ENCODE measurements at places on chromosomes 2 and 18.

DNA sequence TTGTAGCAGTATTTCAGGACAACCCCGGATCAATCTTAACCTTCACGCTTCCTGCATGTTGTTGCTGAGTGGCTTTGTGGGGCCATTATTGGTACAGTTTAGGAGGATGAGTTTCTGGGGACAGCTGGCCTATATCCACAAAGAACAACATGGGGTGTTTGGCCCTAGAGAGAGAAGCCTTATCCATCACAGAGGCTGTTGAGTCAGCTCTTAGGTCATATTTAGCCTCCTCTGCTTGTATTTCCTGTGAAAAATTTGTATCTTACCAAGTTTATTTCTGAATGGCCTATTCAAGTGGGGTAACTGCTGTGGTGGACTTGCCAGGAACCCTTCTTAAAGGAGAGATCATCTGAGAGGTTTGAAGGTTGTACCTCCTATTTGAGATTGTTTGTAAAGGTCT, 77.6 kb downstream of the MAP4K4 start:
- DNase-seq: no peak

GRCh38 chr2:196245378-196246140, 74.2 kb upstream of the STK17B start:
- DNase-seq: no peak

GRCh38 chr2:71934595-71935261, 212.9 kb downstream of the CYP26B1 start:
- no peak for DNase-seq

DNA sequence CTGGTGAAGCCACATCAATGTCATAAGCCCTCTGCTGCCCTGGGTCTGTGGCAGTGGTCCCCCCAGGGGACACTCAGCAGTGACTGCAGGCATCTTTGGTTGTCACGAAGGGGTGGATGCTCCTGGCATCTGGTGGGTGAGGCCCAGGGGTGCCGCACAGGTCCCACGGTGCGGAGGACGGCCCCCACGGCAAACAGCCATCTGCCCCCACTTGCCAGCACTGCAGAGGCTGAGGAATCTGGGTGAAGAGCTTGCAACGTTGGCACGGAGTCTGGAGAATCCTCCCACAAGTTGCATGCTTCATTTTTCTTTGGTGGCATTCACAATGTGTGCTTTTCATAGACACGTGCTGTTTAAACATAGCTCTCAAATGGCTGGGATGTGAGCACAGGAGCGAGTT, 105.1 kb upstream of the PXDN start:
- DNase-seq: no peak

DNA sequence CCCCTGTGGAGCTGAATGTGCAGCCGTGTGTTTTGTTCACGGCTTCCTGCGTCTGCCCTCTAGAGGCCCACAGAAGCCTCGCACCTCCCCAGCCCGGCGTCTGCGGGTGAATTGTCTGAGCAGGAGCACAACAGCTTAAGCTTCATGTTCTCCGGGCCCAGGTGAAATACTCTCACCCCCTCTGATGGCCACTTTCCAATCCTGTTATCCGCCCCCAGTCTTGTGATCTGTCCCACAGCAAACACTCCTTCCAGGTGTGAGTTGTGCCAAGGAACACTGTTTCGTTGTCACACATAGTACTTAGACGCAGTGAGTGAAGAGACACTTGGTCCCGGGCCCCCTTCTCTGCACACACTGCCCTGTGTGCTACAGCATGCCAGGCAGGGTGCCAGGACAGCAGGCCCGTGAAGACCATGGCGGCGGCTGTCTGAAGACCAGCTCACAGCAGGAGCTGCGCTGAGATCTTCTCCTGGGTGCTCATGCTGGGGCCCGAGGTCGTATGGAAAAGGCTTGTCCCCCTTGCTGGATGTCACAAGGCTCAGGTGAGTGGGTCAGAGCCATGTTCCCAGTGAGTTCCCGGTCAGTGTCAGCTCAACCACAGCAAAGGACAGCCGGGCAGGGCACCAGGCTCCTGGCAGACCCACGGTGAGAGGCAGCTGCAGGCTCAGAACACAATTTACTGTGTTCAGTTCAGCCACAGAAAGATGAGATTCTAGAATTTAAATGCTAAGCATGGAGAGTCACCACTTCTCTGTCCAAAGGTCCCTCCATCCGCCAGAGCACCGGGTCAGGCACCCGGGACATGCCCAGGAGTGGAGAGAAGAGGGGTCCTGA, 6.8 kb upstream of the PXDN start:
- DNase-seq: peak; percentile 87

DNA sequence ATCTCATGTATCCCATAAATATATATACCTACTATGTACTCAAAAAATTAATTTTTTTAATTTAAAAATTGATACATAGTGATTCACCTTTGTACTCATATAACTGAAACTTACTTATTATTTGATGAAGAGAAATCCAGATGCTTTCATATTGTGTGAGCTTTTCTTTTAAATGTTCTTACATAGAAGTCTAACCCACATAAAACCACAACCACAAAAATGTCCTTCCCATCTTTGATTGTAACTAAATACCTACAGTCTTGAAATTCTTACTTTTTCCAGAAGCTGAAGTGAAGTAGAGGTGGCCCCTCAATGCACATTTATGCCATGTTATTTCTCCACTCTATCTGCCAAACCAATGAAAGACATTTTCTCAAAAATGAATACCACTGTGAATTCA, 117.9 kb upstream of the COL5A2 start:
- DNase-seq: no peak

DNA sequence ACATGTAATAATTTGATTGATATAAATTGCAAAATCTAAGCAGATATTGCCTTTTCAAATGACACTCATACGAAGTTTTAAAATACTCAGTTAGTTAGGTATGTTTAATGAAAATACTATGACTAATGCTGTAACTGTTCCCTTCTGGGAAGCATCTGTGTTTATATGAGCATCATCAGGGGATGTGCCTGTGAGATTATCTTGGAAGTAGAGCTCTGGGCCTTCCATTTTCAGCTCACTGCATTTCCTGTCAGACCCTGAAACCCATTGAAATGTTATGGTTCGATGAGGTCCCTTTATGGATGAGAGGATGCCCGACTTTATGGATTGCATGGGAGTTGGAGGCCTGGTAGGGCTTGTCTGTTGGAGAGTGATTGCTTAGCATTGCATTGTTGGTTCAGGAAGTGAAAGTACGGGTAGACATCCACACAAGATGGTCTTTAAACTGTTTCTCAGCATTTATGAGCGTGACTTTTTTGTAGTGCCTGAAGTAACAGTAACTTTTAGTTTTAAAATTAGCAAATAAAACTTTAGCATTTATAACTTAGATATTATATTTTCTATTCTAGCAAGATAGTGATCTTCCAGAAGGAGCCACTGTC, 28.7 kb downstream of the ELP2 start:
- DNase-seq: peak; percentile 73

- DNase-seq: no peak
Observed at GRCh38 chr18:41642756-41643155, 312.3 kb upstream of the PIK3C3 start.

GRCh38 chr2:80007777-80008503, 296.6 kb downstream of the LRRTM1 start:
- no peak for DNase-seq

- DNase-seq: peak; percentile 77
Observed at GRCh38 chr2:43540021-43540779, 55.6 kb downstream of the THADA start.

DNA sequence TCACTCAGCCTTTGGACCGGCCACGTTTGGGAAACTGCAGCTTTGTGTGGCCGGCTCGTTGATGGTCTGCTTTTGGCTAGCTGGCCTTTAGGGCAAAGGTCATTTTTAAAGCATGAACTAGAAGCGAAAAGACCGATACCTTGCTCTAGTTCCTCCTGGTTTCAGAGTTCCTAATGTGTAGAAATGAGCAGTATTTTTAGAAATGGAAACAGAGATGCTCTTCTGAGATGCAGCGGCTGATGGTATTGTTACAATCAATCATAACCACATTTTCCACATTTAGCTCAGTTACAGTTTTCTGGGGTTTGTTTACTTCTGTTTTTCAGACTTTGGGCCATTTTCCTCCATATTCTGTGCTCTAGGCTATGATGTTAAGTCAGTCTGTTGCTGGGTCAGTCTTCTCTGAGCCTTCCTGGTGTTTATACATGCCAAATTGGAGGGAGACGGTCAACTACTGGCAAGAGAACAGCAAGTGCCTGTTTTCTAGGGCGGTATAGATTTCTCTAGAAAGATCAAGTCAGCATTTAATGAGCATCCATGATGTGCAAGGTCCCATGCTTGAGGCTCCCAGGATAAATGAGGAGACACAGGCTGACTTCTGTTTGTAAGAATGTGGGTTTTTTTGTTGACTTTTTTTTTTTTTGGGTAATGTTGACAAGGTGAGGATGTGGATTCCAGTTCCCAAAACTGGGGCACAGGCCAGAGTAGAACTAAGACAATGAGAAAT, 28.0 kb downstream of the RNF144A start:
- no peak for DNase-seq

DNA sequence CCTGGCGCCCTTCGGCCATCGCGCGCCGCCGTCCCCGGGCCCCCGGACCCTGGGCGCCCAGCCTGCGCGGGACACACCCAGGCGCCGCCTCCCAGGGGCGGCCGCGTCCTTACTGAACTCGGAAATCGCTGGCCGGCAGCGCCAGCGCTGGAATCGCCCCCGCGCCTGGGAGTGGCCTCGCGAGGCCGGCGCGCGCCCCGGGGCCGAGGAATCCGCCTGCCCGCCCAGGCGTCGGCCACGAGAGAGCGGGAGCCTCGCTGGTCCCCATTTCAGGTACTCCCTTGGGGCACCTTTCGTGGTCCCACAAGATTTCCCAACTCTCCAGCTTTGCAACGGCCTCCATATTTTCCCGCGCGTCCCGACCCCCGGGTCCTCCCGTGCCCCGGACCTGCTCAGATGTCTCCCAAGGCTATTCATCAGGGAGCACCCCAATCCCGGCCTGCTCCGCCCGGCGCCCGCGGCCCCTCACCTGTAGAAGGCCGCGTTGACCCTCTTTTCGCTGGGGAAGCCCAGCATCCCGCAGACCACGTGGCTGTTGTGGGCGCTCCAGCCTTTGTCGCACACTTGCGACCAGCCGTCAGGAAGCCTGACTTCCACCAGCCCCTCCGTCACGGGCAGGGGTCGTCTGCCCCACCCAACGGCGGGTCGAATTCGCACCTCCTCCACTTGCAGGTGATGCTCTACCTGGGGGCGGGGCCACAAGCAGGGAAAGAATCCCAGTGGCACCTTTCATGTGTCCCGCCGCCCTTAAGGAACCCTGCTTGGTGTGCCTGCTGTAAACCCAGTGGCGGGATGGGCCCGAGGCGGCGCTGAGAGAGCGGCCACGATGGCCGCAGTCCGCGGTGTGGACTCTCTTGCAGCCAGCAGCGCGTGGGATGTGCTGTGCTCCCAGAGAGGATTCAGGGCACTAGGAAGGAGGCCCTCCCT, 4.6 kb downstream of the LOXL3 start:
- peak; percentile 58 for DNase-seq

GRCh38 chr18:24063121-24063731, 48.7 kb downstream of the TTC39C start:
- DNase-seq: peak; percentile 44

DNA sequence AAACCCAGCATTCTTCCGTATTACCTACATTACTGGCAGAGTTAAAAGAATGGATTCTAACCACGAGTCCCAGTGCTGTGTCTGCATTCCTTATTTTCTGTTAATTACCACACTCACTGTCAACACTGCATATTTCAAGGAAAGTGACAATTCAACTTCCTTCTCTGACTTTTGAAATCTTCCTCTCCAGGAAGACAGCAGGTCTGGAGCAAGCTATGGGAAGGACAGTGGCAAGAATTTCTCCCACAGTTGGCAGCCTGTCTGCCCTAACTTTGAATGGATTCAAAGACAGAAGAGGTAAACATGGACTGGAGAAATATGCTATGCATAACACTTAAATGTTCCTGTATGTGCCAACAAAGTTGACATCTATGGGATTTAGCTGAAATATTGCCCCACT, 700.5 kb upstream of the CHAC2 start:
- no peak for DNase-seq

- DNase-seq: peak; percentile 71
Observed at GRCh38 chr18:28149810-28150420, 27.0 kb downstream of the CDH2 start.

DNA sequence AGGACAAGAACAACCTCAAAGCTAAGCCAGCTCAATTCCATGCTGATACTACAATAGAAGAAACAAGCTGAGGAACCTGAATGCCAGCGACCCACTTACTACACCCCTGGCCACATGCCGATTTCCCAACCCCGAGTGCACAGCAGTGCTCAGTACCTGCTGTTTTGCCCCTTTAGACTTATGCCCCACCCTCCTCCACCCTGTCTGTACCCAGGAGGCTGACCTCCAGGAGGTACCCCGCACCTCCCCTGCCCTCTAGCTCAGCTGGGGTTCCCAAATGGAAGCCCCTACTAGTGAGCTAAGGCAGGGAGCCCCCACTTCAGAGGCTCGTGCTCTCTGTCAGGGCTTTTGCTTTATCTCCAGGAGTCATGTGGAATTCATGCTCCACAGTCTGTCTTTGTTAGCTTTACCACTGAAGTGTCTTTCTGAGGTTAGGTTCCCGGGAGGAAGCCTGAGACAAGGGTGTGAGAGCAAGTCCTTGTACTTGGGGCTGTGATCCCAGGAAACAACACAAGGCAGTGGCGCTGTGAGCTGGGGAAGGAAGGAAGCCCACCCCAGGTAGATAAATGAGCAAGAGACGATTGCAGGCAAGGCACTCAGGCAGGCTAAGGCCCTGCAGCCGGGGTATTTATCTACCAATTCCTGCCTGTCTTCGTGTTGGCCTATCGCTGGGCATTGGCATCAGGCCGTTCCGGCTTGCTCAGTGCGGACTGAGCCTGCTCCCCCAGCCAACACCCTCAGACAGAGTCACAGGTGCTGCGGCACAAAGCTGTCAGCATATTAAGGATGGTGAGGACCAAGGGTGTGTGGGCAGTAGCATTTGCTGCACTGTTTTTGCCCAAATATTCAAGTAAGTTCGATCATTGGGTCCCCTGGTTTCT, 220.5 kb downstream of the CYP26B1 start:
- no peak for DNase-seq

- no peak for DNase-seq
Observed at GRCh38 chr18:1784113-1784512, 787.2 kb downstream of the METTL4 start.

DNA sequence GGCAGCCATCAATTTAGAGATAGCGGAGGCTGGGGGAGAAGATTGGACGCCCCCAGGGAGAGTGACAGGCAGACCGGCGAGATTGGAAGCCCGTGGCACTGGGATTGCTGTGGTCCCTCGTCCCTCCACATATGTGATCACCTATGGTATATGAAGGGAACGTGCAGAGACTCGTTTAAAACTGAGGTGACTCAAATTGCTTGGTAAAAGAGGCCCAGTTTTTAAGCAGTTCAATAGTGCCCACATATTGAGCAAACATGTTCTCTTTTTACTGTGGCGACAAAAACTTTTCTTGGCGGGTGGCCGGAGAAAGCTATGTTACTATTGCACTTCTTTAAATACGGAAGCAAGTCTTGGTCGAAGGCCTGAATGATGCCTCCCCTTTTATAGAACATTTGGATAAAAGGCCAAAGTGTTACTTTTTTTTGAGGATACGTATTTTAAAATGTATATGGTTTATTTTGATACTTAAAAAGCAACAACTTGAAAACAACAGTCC, 9.1 kb downstream of the B3GNT2 start:
- no peak for DNase-seq

Measured in kidney tubule cell (primary cell).